H9 (cell line): ENCODE measurements at places on chromosomes 7 and 10.

DNA sequence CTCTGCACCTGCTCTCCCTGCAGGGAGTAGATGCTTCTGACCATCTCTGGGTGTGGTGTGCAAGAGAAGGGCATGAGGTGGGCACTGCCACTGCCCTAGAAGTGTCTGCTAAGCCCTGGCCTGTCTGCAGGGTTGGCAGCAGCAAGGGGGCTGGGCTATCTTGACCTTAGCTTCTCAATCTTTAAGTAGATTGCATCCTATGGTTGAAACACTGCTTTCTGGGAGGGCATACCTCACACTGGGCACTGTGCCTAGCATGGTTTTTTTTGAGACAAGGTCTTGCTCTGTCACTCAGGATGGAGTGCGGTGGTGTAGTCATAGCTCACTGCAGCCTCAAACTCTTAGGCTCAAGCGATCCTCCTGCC lies 54.9 kb downstream of the CLIP2 start:
- no peak for DNase-seq

GRCh38 chr7:5755704-5756504 lies 25.6 kb downstream of the RNF216 start:
- no peak for DNase-seq

GRCh38 chr7:70267381-70268120 lies 669.3 kb downstream of the AUTS2 start:
- no peak for DNase-seq

- peak; percentile 66 for DNase-seq
These were observed 106.7 kb downstream of the LRMDA start for GRCh38 chr10:75538144-75538543.

DNA sequence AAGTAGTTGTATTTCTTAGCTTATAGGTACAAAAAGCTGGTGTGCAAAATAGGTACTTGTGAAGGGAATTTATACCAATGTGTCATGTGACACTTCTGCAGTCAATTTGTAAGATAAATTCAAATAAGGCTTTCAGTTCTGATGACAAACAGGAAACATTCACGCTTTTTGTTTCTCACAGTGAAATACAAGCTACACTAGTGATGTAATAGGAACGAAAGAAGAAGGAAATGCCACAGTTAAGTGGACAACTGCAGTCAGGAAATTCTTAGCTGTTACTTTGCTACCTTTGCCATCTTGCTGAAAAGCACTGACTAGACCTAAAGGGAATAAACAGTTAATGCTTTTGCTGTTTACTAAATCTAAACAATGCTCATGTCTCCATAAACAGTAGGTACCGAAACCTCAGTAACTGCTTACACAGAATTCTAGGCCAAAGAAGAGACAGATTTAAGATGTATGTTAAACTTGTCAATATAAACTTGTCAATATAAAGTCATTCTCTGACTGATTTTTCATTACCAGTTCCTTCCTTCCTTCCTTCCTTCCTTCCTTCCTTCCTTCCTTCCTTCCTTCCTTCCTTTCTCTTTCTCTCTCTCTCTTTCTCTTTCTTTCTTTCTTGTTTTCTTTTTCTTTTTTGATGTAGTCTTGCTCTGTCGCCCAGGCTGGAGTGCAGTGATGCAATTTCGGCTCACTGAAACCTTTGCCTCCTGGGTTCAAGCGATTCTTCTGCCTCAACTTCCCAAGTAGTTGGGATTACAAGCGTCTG lies 10.1 kb downstream of the OTUD1 start:
- no peak for DNase-seq

- no peak for DNase-seq
These were observed 67.0 kb downstream of the WDR37 start for GRCh38 chr10:1123198-1123597.

DNA sequence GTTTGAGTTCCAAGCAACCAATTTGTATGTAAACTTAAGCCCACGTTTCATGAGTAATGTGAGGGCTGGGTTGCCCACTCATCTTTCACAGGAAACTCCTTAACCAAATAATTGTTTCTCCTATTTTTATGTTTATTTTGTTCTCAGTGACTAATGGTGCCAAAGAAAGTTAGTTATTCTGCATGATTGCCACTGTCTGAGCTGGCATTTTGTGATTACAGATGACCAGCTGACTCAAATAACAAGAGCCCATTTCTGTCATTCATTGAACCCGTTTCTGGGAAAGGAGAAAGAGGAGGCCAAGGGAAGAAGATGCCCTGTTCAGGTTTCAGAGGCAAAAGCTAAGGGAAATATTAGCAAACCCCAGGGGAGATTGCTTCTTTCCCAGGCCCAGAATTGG lies 186.9 kb upstream of the MYO3A start:
- no peak for DNase-seq

DNA sequence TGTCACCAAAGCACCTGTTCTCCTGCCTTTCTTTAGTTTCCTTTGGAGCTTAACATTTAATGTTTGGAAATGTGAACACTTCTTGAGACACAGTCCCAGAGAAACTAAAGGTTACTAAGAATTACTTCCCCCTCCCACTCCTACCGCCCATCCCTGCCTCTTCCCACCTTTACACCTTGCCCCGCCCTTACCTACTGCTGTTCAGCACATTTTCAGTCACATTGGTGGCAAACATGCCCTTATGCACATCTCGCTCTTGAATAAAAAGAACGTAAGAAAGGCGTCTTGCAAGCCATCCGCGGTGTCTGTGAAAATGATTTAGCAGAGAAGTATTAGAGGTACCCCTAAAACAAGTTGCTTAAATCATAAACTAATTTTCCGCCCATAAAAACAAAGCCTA lies 8.2 kb downstream of the GPAM start:
- no peak for DNase-seq

DNA sequence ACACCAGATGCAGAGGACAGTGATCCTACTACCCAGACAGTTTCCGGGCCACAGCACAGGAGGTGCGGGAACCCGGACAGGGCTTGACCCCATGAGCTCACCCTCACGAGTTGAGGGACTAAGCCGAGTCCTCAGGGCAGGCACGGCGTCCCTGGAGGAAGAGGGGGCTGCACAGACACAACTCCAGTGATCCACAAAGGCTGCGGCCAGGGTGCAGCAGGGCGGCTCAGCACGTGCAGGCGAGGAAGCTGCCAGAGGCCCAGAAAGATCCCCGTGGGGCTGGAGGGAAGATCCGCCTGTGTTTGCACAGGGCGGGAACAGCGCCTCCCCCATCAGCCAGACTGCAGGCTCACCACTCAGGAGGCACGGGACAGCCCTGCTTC lies 45.9 kb upstream of the TMEM72 start:
- no peak for DNase-seq

DNA sequence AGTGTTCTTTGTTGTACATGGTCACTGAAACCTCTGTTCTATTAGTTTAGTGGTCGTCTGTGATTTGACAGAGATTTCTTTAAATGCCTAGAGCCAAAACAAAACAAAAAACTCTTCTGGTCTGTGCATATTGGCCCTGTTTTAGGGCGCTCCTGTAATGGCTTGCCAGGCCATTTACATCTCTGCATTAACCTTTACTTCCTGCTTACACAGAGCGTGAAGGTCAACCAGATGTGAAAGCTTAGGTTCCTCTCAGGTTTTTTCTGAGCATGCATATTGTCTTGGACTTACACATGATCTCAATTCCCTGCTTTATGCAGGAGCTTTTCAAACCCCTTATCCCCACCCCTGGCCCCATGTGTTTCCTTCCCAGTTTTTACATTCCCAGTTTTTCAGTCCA lies 9.6 kb downstream of the ZNF37A start:
- no peak for DNase-seq
